ENCODE measurements at places on chromosomes 2 and 18. TPM values are rescaled to one million over a fixed set of nuclear protein-coding genes. Genes with fewer than 3 reads are reported as not detected.

The YPEL5 gene
- polyA plus RNA-seq: 49.5 TPM

The CCDC150 gene
- 0.38 TPM for polyA plus RNA-seq

The CFC1 gene
- 0.25 TPM for polyA plus RNA-seq

The SLC38A11 gene
- polyA plus RNA-seq: 0.25 TPM

The TMEM178A gene
- 5.7 TPM for polyA plus RNA-seq

The CNTNAP5 gene
- polyA plus RNA-seq: not detected

The CENPA gene
- 0.18 TPM for polyA plus RNA-seq

The RTP5 gene
- 0.05 TPM for polyA plus RNA-seq

The KIF1A gene
- 45.7 TPM for polyA plus RNA-seq

The B3GNT2 gene
- polyA plus RNA-seq: 14.1 TPM

The ZRANB3 gene
- 0.88 TPM for polyA plus RNA-seq

The SAG gene
- polyA plus RNA-seq: not detected

The MREG gene
- polyA plus RNA-seq: 0.36 TPM

The METTL4 gene
- polyA plus RNA-seq: 5.8 TPM

The IL36B gene
- polyA plus RNA-seq: not detected

The KCNE4 gene
- polyA plus RNA-seq: 3.3 TPM

The MYCN gene
- polyA plus RNA-seq: 0.29 TPM

The GNLY gene
- 2.6 TPM for polyA plus RNA-seq

The HDAC4 gene
- 7.8 TPM for polyA plus RNA-seq

The CBLN2 gene
- polyA plus RNA-seq: 0.11 TPM

The KCNIP3 gene
- 3.9 TPM for polyA plus RNA-seq

The RIT2 gene
- not detected for polyA plus RNA-seq

The C2orf80 gene
- polyA plus RNA-seq: not detected

The GEN1 gene
- 1.5 TPM for polyA plus RNA-seq

The PTPRM gene
- polyA plus RNA-seq: 81.5 TPM

The RUFY4 gene
- not detected for polyA plus RNA-seq

The TMEM182 gene
- polyA plus RNA-seq: 92.7 TPM

The GATA6 gene
- polyA plus RNA-seq: 52.4 TPM

The PAIP2B gene
- 14.2 TPM for polyA plus RNA-seq

The ST6GAL2 gene
- 0.29 TPM for polyA plus RNA-seq

The IL36RN gene
- not detected for polyA plus RNA-seq

The SP9 gene
- not detected for polyA plus RNA-seq

The KIF3C gene
- polyA plus RNA-seq: 3.1 TPM

The SH2D6 gene
- 0.29 TPM for polyA plus RNA-seq

The UGT1A5 gene
- polyA plus RNA-seq: not detected

The GCKR gene
- polyA plus RNA-seq: 0.50 TPM

The CKAP2L gene
- polyA plus RNA-seq: not detected

The ACSL3 gene
- polyA plus RNA-seq: 14.4 TPM

The DSC3 gene
- 0.16 TPM for polyA plus RNA-seq

The SLC5A7 gene
- 0.09 TPM for polyA plus RNA-seq

The OR6B2 gene
- polyA plus RNA-seq: not detected

The ASNSD1 gene
- 36.1 TPM for polyA plus RNA-seq

The CDH2 gene
- polyA plus RNA-seq: 75.6 TPM

The DYNAP gene
- polyA plus RNA-seq: not detected

The CDH20 gene
- polyA plus RNA-seq: 0.05 TPM

The PPP1R1C gene
- polyA plus RNA-seq: 12.0 TPM

The ITGB6 gene
- 0.32 TPM for polyA plus RNA-seq
